ENCODE measurements at places on chromosomes 5 and 9. TPM values are rescaled to one million over a fixed set of nuclear protein-coding genes. Genes with fewer than 3 reads are reported as not detected.

CD14 gene
- 3.2 TPM for total RNA-seq

HTR4 gene
- total RNA-seq, result not detected

CDH6 gene
- total RNA-seq, result 0.19 TPM

TOR1A gene
- total RNA-seq, result 23.2 TPM

NUTM2G gene
- total RNA-seq, result not detected

ORM2 gene
- total RNA-seq, result not detected

MYO10 gene
- total RNA-seq, result 80.8 TPM

SMIM33 gene
- not detected for total RNA-seq

SOHLH1 gene
- not detected for total RNA-seq

PPP2R2B gene
- total RNA-seq, result not detected

GADD45G gene
- 0.49 TPM for total RNA-seq

SPAAR gene
- total RNA-seq, result 5.8 TPM

FRRS1L gene
- under 0.01 TPM for total RNA-seq

ANKRD34B gene
- total RNA-seq, result not detected

S1PR3 gene
- 3.1 TPM for total RNA-seq

FBXW11 gene
- total RNA-seq, result 38.5 TPM

All from bladder microvascular endothelial cell (primary cell).